Stimulated activated naive CD4-positive, alpha-beta T cell treated with Interleukin-2 at 50 U/mL for 16 hours (primary cell): ENCODE measurements at places on chromosomes 12 and 14.

- DNase-seq: no peak
Measured at GRCh38 chr12:119683413-119683812, 15.5 kb downstream of the PRKAB1 start.

GRCh38 chr14:59787045-59787674 lies 83.4 kb downstream of the RTN1 start:
- DNase-seq: no peak

DNA sequence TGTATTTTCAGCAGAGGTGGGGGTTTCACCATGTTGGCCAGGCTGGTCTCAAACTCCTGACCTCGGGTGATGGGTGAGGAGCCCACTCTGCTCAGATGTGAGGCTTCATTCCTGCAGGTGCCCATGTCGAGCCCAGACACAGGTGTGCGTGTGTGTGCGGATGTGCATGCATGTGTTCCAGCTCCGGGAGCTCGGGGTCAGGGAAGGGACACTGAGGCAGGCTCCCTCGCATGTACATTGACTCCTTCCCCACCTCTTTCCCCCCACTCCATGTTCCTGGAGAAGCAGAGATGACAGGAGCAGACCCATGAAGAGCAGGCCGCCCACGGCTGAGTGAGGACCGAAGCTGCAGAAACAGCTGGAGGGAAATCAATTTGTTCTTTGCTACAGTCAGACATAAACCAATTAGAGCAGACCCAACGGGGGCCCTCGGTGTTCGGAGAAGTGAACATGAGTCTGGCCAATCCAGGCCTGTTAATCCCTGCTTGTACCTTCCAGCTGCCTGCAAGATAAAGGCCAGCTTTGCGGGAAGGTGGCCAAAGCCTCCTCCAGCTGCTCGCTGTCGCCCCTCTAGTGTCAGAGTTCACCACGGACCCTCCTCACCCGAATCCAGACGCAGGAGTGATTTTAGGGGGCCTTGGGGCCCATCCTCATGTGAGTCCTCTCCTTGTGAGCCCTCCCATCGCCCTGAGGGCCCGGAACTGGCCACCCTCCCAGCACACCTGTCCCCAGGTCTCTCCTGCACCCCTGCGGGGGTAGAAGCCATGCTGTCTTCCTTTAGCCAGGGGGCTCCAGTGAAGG lies 321.0 kb upstream of the RTL1 start:
- no peak for DNase-seq

GRCh38 chr14:100849115-100849781 lies 23.3 kb downstream of the MEG3 start:
- no peak for DNase-seq

- no peak for DNase-seq
Measured at GRCh38 chr12:55365086-55365485, 2.3 kb downstream of the OR6C75 start.
